Activated CD4-positive, alpha-beta T cell treated with anti-CD3 and anti-CD28 coated beads, Interleukin-2, amount 50 U/mL, for 16 hours (primary cell): ENCODE measurements at places on chromosomes 11 and 22.

DNA sequence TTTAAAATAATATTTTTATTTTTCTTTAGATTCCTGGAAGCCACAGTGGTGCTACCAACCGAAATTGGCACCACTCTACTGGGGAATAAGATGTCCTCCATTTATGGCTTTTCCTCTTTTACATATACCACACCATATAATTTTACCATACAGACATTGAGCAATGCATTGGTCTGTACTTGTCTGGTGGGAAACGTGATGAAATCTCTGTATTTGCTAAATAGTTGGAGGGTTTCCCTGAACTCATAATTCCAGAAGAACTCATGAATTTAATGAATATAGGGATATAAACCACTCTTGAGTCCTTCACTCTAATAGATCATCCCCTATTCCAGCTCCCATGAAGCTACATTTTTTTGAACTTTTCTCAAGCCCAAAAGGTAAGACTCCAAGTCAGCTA lies 28.0 kb upstream of the MMP13 start:
- DNase-seq = no peak

- no peak for DNase-seq
These were observed 575.9 kb upstream of the CHORDC1 start for GRCh38 chr11:90798769-90799168.

GRCh38 chr11:86374586-86374985 lies at the start of gene CCDC81:
Gene CCDC81, plus strand, starts transcription at chr11:86374887. Its CDS starts 277 bp downstream, at chr11:86375164.
- DNase-seq = no peak

DNA sequence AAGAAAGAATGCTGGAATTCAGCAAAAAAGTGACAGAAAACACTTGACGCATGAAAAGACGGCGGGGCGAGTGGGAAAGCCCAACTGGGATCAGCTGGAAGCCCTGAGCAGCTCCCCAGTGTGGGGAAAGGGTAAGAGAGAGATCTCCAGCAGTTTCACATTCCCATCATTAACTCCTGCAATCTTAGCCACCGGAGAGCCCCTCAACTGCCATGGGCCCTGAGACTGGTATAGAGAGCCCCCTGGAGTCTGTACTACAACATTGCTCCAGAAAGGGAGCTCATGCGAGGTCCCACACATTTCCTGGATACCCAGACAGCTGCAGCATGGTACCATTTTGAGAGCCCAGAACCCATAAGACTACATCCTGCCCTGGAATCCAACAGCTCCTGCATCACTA lies 31.1 kb downstream of the MRGPRX4 start:
- DNase-seq = peak; percentile 19

GRCh38 chr11:14026961-14027360 lies 64.4 kb downstream of the SPON1 start:
- DNase-seq = no peak

- DNase-seq = no peak
These were observed 155.3 kb downstream of the ST3GAL4 start for GRCh38 chr11:126510621-126511370.

DNA sequence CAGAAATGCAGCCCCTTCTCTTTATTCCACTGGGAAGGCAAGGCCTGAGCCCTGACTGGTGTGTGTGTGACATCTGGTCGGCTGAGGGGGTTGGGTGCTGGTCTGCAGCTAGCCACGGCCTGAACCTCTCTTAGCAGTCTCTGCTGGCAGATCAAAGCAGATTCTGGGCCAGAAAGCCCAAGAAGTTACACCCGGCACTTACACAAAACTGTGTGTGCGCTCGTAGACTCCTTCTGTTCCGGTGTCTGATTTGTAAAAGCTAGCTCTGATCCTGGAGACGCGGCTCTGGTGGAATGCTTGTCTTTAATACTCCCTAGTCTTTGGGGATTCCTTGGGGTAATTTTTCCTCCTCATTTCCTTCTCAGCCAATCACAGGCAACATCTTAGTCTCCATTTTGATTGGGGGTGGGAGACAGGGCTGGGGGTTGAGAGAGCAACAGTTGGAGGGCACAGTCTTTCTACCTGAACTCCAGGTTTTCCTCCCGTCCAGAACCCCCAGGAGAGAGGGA lies 5.5 kb downstream of the PKNOX2 start:
- no peak for DNase-seq

GRCh38 chr22:29475550-29475949 lies 4.5 kb upstream of the NEFH start:
- no peak for DNase-seq

DNA sequence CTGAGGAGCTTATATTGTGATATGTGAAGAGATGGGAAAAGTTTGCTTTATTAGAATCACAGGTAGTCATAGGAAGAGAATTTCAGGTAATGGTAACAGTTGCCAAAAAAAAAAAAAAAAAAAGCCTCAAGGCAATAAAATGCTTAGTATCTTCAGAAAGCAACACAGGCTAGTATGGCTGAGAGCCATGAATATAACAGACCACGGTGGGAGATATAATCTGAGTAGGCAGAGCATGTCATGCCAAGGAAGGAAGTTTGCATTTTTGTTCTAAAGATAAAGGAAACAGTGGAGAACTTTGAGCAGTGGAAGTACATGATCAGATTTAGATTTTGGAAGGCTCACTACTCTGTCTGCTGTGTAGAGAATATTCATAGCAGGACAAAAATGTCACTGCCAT lies 211.4 kb downstream of the ETS1 start:
- DNase-seq = no peak

DNA sequence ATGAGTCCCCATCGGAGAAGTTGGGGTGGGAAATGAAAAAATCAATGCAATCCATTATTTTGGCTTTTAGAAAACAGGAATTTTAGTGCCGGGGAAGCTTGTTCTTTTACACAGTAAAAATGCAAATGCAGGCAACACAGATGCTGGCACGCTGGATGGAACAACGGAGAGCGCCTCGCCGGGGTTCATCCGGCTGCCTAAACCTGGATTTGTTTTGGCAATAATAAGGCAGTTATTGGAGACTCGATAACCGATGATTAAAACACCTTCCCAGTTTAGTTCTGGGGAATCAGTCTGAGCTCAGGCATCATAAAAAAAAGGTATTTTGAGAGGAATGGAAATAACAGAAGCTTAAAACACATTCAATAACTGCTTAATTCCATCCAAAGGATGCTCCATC lies 2.9 kb downstream of the DSCAML1 start:
- no peak for DNase-seq

- DNase-seq = peak; percentile 64
These were observed 150.9 kb downstream of the CACNA1I start for GRCh38 chr22:39721206-39722031.

DNA sequence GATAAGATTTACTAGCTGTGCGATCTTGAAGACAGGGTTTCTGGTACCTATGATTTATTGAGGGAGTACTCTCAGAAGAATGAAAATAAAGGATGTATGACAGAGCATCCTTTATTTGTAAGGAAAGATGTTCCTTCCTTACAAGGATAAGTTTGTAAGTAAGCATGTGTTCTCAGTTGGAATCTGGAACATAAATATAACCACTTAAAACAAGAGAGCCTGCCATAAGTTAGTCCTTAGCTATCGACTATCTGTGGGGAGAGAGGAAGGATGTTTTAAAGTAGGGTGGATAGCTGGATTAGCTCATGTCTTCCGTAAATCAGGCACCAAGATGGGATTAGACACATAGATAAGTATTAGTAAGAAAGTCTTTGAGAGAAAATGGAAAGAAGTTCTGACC lies 192.6 kb upstream of the CARD18 start:
- no peak for DNase-seq

GRCh38 chr11:72989727-72990126 lies 152.4 kb downstream of the FCHSD2 start:
- DNase-seq = no peak

GRCh38 chr11:34595391-34595790 lies 25.5 kb upstream of the EHF start:
- no peak for DNase-seq

GRCh38 chr22:17957693-17958092 lies 66.7 kb downstream of the MICAL3 start:
- no peak for DNase-seq

DNA sequence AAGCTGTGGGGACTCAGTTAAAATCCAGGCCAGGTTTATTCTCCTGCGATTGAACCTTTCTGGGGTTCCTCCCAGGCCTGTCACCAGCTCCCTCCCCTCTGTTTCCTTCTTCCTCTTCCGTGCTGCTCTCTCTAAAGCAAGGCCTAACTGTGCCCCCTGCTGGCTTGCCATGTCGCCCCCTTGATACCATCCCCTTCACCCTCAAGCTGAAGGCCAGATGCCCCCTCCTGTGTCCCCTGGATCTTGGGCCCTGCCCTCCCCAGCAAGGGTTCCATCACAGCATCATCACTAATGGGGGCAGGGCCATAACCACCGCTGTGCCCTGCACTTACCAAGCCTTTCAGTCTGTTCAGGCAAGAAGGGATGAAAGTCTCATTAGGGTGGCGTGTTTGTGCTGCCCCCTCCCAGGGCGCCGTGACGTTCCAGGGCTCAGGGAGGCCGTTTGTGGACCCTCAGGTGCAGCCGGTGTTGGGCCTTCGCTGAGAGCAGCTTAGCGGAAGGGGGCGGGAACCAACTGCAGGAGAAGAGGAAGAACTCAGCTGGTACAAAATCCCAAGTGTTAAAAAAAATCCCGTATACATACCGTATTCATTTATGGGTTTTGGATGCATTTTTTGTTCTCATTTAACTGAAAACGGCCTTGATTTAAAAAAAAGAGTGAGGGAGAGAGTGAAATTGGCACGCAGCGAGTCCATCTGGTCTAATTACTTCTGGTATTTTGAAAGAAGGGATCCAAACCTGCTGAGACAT lies 69.9 kb downstream of the MPPED1 start:
- peak; percentile 10 for DNase-seq

GRCh38 chr11:23480736-23481135 lies 620.5 kb upstream of the CCDC179 start:
- DNase-seq = no peak

GRCh38 chr11:1208394-1209261 lies 14.2 kb upstream of the MUC5B start:
- DNase-seq = no peak

GRCh38 chr22:43113526-43114251 lies 3.1 kb downstream of the BIK start:
- DNase-seq = no peak

- no peak for DNase-seq
These were observed 71.4 kb upstream of the PITPNB start for GRCh38 chr22:27990451-27990840.

- DNase-seq = no peak
These were observed 28.0 kb downstream of the TOLLIP start for GRCh38 chr11:1281326-1281973.

- no peak for DNase-seq
These were observed 2.6 kb upstream of the P2RY2 start for GRCh38 chr11:73215191-73216134.

DNA sequence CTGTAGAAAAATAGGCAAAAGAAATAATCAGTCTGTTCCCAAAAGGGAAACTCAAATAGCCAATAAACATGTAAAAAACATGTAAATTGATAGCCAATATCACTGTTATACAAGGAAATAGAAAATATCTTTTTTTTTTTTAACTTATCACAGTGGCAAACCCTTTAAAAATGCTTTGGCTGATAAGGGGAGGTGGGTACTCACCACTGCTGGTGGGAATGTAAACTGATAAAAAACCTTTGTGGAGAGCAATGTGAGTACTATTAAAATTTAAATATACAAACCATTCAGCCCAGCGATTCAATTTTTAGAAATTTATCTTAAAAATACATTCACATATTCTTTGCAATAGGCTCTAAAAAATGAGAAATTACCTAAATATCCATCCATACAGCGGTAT lies 3.6 kb downstream of the RPUSD4 start:
- DNase-seq = no peak

DNA sequence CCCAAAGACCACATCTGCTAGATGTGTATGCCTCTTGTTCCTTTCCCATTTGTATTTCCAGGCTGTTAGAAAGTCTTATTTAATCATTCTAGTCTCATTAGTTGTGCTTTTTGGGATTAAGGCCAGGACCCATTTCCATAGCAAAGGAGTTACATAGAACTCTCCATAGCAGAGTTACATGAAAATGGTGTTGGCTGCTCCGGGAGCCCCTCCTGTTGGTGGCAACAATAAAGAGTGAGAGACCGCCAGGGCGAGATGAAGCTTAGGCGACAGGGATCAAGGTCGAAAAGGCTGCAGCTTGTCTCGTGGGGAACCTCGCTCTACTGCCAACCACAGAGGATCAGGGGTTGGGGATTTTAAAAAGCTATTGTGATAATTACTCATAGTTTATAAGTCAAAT lies 58.3 kb downstream of the GRIK4 start:
- DNase-seq = no peak

DNA sequence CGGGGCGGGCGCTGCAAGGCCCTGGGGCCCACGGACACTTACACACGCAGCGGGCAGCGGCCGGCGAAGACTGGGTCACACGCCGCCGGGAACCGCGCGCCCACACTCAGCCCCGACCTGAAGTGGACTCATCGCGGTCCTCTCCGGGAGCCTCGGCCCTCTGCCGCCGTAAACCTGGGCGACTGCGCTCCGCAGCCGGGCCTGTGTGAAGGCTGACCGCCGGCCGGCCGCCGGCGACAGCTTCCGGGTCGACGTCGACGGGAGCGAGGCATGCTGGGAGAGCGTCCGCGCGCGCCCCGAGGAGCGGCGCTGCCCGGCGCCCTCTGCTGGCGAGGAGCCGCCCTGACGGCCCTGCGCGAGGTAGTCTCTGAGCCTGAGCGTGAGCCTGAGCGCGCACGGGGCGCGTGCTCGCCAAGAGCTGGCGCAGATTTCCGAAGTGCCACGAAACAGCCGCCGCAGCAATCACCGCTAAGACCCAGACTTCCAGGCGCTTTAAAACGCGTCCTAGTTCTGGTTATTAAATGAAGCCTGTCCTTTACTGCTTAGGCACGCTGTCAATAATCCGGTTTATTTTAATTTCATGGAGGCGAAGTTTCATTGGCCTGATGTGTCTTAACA lies at the start of gene SNX19:
Gene SNX19, minus strand, starts transcription at position 242 of the 618 bp plus-strand sequence. CDS start 540 bp downstream, outside the sequence.
- peak; percentile 91 for DNase-seq

GRCh38 chr11:82869657-82870056 lies 30.6 kb downstream of the PRCP start:
- DNase-seq = no peak

DNA sequence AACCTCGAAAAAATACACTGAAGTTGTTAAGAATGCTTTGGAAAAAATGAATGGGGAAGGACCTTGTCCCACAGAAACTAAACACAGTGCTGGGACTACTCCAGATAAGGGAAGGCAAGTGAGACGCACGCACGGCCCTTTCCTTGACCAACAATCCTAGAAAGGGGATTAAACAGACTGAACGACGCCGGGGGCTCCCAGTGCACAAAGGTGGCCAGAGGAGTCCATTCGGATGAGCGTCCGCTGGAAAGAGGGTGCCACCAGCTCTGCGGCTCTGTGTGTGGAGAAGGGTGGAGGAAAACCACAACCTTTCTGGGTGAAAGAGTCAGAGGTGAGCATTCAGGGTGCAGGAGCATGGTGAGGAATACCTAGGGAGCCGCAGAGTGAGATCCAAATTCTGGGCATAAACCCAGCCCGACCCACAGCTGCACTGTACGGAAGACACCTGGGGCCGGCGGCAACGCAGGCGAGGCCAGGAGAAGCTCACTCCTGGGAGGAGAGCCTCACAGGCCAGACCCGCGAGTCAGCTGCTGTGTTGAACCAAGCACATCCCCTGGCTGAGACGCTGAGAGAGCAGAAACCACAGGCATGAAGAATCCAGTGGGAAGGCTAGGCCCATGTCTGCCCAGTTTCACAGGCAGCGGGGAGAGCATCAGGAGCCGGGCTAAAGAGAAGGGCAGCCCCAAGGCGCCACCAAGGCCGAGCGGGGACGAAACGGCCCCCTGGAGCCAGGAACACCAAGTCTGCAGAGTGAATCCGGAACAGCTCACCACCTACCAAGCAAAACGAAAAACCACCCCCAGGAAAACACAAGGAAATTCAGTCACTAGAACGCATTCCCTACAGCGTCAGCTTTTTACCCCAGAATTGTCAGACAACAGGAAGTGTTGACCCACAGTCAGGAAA lies 177.1 kb downstream of the BRD1 start:
- no peak for DNase-seq
